Stimulated activated CD4-positive, alpha-beta T cell treated with anti-CD3 and anti-CD28 coated beads, Interleukin-15, amount 100 ng/mL, for 1 hour (primary cell): ENCODE measurements at places on chromosomes 1 and 21.

DNA sequence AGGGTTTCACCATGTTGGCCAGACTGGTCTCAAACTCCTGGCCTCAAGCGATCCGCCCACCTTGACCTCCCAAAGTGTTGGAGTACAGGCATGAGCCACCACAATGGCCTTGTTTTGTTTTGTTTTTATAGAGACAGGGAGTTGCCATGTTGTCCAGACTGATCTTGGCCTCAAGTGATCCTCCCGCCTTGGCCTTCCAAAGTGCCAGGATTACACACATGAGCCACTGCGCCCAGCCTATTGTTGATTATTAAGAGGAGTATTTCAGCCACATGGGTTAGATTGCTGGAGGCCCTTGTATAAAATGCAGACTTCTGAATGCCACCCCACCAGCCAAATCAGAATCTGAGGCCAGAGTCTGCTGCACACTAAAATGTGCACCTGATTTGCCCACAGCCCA is 57.2 kb upstream of the ANGPTL1 start:
- no peak for DNase-seq

- DNase-seq = no peak
Observed at GRCh38 chr1:83500987-83501591, 497.8 kb downstream of the TTLL7 start.

DNA sequence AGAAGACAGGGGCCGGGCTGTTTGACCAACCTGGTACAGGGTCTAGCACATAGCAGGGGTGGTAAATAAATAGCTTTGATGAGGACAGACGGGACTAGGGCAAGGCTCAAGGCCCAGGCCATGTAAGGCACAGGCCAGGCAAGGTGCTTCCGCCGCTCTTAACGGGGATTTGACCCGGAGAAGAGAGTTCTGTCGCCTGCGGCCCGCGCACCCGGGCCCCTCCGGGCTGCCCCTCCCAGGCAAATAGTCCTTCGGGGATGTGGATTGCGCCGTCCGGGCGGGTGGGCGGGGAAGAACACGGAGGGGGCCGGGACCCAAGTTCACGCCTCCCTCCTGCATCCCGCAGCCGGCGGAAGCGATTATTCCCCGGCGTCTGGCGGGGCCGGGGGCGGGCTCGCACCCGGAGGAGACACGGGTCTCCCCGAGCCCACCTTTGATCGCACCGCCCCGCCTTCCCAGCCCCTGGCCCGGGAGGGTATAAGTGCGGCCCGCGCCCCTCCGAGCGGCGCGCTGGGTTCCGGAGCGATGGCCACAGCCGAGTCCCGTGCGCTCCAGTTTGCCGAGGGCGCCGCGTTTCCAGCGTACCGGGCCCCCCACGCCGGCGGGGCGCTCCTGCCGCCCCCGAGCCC is at the start of gene MIXL1:
TSS of gene MIXL1 (plus strand) at position 508 of the 629 bp plus-strand sequence. CDS start at position 526, 18 bp downstream.
- DNase-seq = no peak

GRCh38 chr1:36910886-36911540 is 123.3 kb downstream of the GRIK3 start:
- no peak for DNase-seq

DNA sequence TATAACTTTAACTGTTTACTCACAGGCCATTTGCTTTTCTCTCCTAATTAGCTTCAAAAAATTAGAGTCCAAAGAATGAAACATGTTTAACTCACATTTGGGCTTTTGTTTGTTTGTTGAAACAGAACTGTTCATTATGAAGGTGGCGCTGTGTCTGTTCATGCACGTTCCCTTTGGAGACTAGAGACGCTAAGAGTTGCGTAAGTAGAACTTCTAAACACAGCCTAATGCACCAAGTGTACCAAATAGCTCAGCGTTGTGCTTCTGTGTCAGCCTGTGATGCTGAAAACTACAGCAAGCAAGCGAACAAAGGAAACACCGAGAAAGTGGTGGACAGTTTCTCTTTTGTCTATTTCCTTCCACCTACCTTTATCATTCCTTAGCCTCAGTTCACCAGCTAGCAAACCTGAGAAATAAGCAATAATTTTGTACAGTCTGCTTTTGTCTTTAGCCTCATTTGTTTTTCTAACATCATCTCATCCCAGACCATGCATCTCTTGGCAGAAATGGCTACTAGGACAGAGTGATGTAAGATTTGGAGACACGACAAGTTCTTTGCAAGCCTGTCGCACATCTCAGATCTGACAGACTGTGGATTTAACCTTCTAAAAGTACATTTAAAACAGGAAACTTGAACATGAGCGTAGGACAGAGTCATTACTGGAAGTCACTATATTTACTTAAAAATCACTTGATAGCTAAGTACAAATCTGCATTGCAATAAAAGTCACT is 375.1 kb downstream of the RYR2 start:
- no peak for DNase-seq

DNA sequence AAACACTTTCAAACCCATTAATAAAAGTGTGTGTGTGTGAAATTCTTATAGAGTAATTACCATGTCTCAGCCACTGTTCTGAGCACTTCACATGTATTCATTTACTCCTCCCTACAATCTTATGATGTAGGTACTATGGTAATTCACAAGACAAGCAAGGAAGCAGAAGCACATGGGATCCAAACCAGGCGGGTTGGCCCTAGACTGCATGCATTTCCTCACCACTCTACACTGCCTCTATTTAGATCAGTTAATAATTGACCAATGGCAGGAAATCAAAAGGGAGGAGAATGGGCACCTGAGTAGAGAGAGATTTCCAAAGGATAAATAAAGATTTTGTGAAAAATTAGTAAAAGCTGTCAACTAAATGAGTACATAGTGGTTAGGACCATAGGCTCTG is 15.7 kb downstream of the MAP3K21 start:
- no peak for DNase-seq

- no peak for DNase-seq
Observed at GRCh38 chr1:36425791-36426190, 24.5 kb downstream of the OSCP1 start.

- DNase-seq = no peak
Observed at GRCh38 chr1:78840453-78841271, 165.9 kb downstream of the ADGRL4 start.

GRCh38 chr1:55611123-55611522 is 396.0 kb upstream of the USP24 start:
- DNase-seq = no peak

DNA sequence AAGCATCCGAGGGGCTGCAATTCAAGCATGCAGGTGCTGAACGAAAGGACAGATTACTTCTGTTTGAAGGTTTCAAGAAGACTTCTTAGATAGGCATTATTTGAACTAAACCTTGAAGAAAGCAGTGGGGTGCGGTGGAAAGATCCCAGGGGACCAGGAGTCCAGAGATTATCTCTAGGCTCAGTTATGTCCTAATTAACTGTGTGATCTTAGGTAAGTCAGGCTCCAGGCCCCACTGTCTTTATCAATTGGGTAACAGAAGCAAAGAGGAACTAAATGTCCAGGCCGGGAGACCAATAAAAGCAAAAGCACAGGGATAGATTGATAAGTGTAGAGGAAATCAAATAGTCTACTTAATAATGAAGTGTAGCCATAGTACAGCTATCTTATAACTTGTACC is 72.9 kb upstream of the CDC42BPA start:
- DNase-seq = no peak

DNA sequence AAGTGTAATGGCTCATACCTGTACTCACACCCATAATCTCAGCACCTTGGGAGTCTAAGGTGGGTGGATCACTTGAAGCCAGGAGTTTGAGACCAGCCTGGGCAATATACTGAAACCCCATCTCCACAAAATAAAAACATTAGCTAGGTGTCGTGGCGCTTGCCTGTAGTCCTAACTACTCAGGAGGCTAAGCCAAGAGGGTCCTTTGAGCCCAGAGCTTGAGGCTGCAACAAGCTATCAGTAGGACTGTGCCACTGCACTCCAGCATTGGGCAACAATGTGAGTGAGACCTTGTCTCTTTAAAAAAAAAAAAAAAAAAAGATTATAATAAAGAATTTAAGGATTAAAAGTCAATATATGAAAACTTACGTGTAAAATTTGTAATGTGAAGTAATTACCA is 11.7 kb downstream of the BPNT1 start:
- no peak for DNase-seq

- no peak for DNase-seq
Observed at GRCh38 chr1:156310962-156311361, 11.9 kb upstream of the VHLL start.

- DNase-seq = no peak
Observed at GRCh38 chr1:44380666-44381177, 24.3 kb upstream of the RNF220 start.

- DNase-seq = no peak
Observed at GRCh38 chr1:17768651-17769241, 13.6 kb downstream of the ACTL8 start.

DNA sequence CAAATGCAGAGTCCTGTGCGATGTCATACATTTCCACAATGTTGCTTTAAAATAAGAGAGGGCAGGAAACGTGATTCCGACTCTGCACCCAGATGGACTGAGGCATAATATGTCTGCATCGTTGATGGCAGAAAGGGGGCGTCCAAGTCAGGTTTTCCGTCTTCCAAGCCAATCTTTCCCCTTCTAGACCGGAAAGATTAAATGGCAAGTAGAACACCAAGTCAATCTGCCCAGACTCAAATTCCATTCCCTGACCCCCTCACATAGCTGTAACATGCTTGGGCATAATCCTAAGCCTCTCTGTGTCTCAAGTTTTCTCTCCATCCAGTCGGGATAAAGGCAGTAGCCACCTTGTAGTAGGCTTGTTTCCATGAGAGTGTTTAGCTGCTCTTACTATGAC is 14.4 kb downstream of the PCP4 start:
- DNase-seq = no peak

DNA sequence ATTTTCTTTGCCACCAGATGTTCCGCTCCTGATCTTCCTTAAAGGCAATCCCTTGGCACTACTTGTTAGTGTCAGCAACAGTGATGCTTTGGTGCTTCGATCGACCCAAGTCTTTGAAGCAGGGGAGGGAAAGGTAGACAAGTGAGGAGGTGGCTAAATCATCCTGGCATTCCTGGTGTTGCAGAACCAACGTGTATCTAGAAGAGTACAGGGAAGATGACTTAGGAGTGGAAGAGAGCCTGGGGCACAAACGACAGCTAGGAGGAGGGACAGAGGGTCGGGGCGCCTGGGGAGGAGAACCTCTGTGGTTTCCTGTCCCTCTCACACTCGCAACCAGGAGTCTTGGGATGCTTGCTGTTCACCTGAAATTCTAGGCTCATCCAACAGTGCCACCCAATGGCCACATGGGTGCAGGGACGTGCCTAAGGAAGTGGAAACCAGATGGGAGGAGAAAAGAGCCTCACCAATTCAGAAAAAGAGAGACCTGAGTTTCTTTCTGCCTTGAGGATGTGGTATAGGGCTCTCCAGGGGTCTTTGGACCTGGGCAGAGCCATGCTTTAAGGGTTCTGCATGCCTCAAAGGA is 9.5 kb upstream of the KCNA2 start:
- DNase-seq = no peak

GRCh38 chr1:232487236-232487635 is 142.7 kb downstream of the SIPA1L2 start:
- DNase-seq = no peak
